ENCODE measurements at places on chromosomes 11 and 22. TPM values are rescaled to one million over a fixed set of nuclear protein-coding genes. Genes with fewer than 3 reads are reported as not detected.

TENM4 gene
- 5.2 TPM for polyA plus RNA-seq

YWHAH gene
- polyA plus RNA-seq, result 88.6 TPM

TUB gene
- 12.3 TPM for polyA plus RNA-seq

DEPDC7 gene
- 17.7 TPM for polyA plus RNA-seq

TBX1 gene
- 25.3 TPM for polyA plus RNA-seq

CENPM gene
- polyA plus RNA-seq, result 5.3 TPM

MPZL2 gene
- 0.51 TPM for polyA plus RNA-seq

DRICH1 gene
- polyA plus RNA-seq, result 0.35 TPM

DNA sequence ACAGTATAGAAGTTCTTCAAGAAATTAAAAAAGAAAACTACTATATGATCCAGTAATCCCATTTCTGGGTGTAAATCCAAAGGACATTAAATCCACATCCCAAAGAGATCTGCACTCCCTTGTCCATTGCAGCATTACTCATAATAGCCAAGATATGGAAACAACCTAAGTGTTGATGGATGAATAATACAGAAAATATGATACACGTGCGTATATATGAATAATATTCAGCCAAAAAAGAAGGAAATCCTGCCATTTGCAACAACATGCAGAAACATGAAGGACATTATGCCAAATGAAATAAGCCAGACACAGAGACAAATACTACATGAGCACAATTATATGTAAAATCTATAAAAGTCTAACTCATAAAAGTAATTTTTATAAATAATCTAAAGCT lies 306.3 kb upstream of the ANO3 start:
- no peak for DNase-seq

DNA sequence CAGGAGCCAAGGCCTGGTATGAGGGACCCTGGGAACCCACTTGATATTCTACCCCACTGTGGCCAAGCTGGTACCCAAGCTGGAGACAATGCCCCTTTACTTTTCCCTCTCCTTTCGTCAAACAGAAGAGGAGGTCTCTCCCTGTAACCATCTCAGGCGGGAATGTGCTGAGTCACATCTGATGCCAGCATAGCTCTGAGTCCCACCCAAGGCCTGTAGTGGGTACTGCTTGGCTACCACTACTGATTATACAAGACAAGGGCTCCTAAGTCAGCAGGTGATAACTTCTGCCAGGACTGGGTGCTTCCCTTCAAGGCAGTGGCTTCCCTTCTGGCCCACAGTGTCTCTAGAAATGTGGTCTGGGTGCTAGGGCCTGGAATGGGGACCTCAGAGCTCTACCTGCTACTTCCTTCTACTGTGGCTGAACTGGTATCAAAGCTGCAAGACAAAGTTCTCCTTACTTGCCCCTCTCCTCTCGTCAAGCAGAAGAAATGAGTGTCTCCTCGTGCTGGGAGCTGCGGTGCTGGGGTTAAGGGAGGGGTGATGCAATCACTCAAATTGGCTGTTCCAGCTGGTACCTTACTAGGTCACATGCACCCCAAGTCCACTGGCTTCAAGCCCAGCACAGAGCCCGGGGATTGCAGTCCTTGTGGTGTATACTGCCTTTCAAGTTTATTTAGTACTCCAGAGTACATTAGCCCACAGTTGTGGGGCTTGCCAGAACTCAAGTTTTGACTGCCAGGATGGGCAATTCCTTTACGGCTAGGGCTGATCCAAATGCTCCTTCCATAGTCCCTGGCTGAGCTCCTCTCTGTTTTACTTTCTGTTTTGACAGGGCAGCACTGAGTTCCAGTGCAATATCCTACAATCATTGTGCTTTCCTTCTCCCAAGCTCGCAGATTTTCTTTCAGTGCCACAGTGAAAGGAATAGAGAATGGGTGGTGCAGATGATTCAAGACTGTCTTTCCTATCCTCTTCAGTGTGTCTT lies 419.7 kb upstream of the CNTN5 start:
- DNase-seq, result no peak

DNA sequence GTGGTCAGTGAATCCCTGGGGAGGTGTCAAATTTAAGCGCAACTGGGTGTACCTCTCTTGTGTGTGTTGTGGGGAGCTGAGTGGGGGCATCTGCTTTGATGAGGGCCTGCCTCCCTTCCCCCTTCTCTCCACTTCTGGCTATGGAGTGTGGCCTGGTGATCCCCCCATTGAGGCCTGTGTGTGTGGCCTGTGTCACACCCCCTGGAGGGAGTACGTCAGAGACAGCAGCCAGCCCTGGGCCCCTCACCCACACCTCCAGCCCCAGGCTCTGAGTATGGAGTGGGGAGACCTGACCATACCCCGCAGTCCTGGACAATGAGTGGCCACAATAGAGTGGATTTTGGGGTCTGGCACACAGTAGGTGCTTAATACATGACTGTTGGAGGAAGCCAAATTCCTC lies 51.4 kb upstream of the EIF3D start:
- DNase-seq, result no peak

DNA sequence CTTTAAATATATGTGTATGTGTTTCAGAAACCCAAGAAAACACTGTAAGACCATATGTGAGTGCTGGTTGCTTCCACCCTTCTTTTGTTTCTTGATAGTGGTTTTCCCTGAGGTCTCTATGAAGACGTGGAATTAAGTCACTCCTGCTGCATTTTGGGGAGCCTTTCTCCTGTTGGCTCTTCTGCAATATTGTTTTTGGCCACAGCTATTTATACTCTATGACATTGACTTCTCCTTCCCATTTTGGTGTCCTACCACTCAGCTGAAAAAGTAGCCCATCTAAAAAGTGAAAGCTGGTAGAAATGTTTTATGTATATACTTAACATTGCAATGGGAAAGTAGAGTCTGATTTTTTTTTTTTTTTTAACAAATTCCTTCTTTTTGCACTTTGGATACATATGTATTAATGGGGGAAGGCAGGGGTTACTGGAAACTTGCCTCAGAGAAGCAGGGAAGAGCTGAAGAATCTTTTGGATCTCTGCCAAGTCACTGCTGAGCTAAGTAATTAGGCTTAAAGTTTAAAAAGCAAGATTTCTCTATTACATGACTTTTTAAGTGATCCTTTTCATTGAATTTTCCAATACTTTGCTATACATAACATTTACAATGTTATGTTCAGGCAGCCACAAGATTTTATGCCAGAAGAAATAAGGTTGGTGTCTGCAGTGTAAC lies 1.8 kb downstream of the TTC17 start:
- no peak for DNase-seq

DNA sequence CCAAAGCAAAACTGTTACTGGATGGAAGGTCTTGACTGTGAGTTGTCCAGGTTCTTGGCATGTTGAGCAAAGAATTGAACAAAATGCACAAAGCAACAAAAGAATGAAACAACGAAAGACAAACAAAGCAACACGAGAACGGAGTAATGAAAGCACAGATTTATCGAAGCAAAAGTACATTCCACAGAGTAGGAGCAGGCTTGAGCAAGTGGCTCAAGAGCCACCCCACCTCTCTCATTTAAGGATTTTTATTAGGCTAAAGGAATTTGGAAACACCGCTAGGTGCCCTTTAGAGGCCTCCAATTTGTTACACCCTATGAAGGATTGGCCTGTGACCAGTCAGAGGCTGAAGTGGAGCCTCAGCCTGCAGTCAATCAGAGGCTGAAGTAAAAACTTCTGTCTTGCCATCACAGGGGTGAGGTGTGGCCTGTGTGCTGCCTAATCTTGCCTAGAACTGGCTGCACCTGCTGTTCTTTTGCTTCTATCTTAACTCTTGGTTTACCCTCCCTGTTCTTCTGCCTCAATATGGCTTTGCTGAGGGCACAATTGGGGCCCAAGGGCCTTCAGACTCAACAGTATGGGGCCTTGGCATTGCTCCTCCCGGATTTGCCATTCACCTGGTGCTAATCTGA lies 59.4 kb upstream of the FTH1 start:
- no peak for DNase-seq

GRCh38 chr22:48156603-48157355 lies 1394.3 kb downstream of the TBC1D22A start:
- no peak for DNase-seq

DNA sequence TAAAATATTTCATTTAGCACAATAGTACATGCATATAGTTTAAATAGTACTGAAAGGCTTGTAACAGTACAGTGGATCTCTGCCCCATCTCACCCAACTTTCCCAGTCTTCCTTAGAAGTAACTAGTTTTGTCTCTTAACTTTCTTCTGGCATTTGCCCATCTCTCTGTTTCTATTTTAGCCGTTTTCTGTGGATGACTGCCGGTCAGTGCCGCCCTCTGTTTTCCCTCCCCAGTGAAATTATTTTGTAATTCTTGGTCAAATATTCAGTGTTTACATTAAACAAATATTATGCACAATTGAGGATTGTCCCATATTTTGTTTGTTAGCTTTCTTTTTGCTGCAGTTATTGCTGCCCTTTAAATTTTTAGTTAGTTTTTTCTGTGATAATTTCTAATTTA lies 8.3 kb downstream of the PDHX start:
- no peak for DNase-seq

GRCh38 chr11:106399624-106400023 lies 322.2 kb downstream of the AASDHPPT start:
- no peak for DNase-seq

GRCh38 chr11:101262258-101262657 lies 132.6 kb upstream of the PGR start:
- DNase-seq, result no peak

DNA sequence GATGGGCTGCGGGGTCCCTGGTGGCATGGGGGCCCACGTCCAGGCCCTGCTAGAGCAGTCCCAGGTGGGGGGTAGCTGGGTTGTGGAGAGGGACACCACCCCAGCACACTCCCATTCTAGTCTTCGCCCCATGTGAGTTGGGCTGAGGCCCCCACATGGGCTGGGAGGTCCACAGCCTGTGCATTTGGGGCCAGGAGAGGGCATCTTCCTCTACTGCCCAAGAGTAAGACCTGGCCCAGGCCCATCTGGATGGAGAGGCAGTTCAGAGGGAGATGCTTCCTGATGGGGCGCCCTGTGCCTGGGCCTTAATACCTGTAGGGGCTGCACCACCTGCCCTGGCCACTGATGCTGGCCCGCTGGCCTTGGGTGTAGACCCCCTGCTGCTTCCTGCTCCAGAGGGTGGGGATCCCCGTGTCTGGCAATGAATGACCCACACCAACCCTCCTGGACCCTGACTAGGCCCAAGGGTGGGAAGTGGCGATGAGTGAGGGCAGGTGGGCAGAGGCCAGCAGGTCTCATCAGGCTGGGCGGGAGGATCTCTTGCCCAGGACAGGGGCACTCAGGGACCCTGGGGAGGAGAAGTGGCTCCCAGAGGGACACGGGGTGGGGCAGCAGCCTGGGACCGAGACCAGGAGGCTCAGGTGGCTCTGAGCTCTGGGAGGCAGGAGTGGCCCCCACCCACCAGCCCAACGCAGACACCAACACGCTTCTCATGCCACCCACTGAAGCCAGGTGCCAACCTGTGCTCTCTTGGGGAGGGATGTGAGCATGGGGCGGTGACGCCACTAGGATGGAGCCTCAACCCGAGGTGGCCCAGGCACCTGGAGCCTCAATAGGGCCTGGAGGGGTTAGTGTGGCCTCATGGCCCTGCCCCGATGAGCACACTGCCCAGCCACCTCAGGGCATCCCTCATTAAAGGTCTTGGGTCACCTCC lies 17.4 kb upstream of the GNB1L start:
- no peak for DNase-seq

DNA sequence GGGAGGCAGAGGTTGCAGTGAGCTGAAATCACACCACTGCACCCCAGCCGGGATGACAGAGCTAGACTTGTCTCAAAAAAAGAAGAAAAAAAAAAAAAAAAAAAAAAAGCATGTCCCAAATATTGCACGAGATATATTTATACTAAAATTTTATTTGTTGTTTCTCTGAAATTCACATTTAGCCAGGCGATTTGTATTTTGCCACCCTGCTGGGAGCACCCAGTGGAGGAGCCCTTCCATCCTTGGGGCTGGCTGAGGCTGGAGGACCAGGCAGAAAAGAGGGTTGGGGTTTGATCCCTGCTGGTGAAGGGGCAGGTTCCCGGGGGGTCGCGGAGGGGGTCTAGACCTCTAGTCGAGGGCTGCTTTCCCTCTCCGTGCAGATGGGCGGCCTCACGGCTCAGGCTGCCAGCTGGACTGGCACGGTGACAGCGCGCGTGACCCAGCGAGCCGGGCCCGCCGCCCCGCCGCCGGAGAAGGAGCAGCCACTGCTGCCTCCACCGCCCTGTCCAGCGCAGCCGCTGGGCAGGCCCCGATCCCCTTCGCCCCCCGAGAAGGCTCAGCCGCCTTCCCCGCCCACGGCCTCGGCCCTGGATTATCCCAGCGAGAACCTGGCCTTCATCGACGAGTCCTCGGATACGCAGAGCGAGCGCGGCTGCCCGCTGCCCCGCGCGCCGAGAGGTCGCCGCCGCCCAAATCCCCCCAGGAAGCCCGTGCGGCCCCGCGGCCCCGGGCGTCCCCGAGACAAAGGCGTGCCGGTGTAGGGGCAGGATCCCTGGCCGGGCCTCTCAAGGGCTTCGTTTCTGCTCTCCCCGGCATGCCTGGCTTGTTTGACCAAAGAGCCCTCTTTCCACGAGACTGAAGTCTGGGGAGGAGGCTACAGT lies 952 bp upstream of the CATSPERZ start:
- DNase-seq, result no peak

GRCh38 chr22:25452116-25452700 lies 112.3 kb upstream of the GRK3 start:
- DNase-seq, result no peak

- no peak for DNase-seq
These were observed 21.7 kb upstream of the IFITM3 start for GRCh38 chr11:342328-342727.

GRCh38 chr11:2892215-2892966 lies 6.8 kb upstream of the CDKN1C start:
- DNase-seq, result no peak

- no peak for DNase-seq
These were observed 3911.2 kb upstream of the OR11H1 start for GRCh38 chr22:11616811-11617210.

DNA sequence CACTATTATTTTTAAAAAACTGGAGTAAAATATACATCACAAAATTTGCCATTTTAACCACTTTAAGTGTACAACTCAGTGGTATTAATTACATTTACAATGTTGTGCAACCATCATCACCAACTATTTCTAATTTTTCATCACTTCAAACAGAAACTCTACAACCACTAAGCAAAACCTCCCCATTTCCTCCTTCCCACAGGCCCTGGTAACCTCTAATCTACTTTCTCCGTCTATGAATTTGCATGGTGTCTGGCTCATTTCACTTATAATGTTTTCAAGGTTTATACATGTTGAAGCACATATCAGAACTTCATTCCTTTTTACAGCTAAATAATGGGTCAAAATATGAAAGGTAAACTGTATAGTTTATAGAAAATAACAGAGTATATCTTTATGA lies 24.4 kb downstream of the DDI1 start:
- DNase-seq, result no peak

DNA sequence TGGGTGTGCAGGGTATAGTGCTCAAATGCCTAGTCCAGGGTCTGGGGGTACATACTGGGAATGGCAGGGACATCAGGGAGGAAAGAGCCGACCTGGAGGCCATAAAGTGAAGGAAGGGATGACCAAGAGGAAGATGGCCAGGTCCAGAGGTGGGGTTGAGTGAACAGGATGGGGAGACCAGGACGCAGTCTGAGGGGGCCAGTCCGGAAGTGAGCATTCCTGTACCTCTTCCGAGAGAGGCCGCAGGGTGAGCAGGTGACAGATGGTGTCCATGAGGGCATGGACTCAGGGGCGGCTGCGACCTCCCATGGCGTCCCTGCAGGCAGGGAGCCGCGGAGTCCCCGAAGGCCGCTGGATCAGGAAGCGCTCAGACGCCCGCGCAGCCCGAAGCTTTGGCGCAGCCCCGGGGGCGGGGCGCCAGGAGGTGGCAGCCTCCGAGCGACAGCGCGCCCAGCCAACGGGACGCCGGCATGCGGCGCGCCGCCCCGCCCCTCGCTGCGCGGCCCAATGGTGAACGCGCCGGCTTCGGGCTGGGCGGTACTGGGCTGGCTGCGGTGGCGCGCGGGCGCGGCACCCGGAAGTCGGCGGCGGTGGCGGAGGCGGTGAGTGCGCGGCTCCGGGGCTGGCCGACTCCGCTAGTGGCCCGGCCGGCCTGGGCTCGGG lies at the start of gene TANGO2:
TSS of gene TANGO2 (plus strand) at position 578 of the 663 bp plus-strand sequence. CDS start 15,689 bp downstream, outside the sequence.
- DNase-seq, result peak; percentile 79

All from forelimb muscle (tissue), 1 donor.